ENCODE measurements at places on chromosomes 3 and 15.

DNA sequence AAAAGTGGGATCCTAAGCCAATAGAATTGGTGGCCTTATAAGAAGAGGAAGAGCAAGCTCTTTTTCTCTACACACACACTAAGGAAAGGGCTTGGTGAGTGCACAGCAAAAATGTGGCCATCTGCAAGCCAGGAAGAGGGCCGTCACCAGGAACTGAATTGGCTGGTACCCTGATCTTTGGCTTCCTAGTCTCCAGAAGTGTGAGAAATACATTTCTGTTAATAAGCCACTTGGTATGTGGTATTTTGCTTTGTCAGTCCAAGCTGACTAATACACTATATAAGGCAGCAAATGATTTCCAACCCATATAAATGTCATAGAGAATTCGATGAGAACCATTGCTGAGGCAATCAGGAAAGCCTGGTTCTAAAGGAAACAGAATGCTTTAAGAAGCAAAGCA is 816.3 kb upstream of the SEMA6D start:
- no peak for DNase-seq

GRCh38 chr3:158058495-158059130 is 47.6 kb downstream of the SHOX2 start:
- DNase-seq: no peak

GRCh38 chr15:47394286-47394809 is 323.0 kb upstream of the SEMA6D start:
- no peak for DNase-seq

GRCh38 chr3:61758839-61759238 is 197.5 kb downstream of the PTPRG start:
- no peak for DNase-seq

DNA sequence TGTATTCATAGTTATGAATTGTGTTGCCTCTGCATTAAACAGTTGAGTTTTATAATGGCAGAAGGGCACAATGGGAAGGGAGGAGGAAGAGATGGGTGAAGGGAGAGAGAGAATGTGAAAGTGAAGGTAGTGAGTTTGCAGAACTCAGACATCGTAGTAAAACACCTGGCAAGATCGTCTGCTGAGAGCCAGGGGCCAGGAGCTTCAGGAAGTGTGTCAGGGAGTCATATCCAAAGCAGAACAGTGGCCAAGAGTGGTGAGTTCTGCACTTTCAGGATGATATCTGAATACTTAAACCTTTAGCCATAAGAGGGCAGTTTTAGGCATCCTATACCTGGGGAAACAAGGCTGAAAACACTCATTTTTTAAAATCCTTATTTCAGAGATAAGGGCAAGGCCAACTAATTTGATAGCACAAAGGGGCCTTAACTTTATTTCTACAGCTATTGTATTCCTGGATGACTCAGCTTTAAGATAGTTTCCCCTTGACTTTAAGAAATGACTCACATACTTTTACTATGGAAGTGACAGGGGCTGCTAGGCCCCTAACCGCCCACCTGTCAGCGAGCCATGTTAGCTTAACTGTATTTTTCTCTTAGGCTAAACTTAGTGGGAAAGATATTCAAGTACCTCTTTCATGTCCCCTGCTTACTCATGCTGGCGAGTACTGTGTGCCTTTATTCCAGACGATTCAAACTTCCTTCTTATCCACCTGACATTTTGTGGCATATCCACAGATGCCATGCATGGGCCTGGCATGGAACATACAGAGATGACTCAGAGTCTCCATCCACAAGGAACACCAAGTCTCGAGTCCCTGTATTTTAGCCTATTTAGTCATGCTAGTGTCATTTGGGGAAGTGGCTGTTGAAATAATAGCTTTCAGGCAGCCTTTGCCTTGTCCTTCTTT is 53.9 kb downstream of the RLBP1 start:
- DNase-seq: peak; percentile 64
